ENCODE measurements at places on chromosomes 4 and X. TPM values are rescaled to one million over a fixed set of nuclear protein-coding genes. Genes with fewer than 3 reads are reported as not detected.

DNA sequence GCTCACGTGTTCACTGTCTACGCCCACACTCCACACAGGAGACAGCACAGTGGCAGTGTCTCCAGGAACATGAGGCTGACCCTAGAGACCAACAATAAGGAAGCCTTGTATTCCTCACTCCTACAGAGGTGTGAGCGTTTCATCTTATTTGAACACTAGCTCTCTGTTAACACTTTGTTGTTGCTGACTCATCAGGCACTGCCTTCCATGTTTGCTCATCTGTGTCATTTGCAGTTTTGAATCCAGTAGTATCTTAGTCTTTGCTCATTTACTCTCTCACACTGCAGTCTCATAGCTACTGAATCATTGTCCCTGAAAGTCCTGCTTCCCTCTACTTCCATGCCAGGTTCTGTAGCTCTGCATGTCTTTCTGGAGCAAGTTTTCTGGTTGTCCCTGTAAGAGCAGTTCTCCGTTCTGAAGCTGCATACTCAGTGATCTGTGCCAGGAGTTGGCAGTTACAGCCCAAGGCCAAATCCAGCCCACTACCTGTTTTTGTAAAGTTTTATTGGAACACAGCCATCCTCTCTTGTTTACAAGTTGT, 80.3 kb upstream of the DCLK2 start:
- H3K36me3 ChIP-seq = no peaks in the 10 kb centered on the region
- H3K4me3 ChIP-seq = no peak overlapping the region
- H3K27me3 ChIP-seq = no peaks in the 10 kb centered on the region
- peaks cover 2% of the 10 kb centered on the region for H3K4me1 ChIP-seq
- H3K27ac ChIP-seq = no peak overlapping the region

GRCh38 chr4:36921476-36922216, 322.9 kb upstream of the NWD2 start:
- no peak overlapping the region for H3K27ac ChIP-seq
- no peak for DNase-seq
- H3K4me1 ChIP-seq = no peaks in the 10 kb centered on the region
- H3K36me3 ChIP-seq = no peaks in the 10 kb centered on the region
- H3K27me3 ChIP-seq = no peaks in the 10 kb centered on the region
- H3K4me3 ChIP-seq = no peak overlapping the region

DNA sequence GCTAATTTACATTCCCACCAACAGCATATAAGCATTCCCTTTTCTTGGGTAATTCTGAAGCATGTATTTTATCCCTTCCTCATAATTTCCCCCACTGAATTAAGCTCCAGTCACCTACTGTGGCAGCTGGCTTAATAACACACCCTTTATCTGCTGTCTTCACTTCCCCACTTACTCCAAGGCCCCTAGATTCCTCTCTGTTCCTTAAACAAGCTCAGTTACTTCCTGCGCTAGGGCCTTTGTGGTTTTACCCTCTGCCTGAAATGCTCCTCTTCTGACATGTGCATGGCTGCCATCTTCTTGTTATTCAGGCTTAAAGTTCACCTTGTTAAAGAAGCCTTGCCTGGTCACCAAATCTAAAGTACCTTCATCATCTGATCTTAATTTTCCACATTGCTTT, 47.2 kb upstream of the RPS6KA3 start:
- DNase-seq = no peak
- H3K4me3 ChIP-seq = no peak overlapping the region
- no peaks in the 10 kb centered on the region for H3K36me3 ChIP-seq

The GYPB gene
- 1.8 TPM for total RNA-seq

The TMPRSS11F gene
- not detected for total RNA-seq

DNA sequence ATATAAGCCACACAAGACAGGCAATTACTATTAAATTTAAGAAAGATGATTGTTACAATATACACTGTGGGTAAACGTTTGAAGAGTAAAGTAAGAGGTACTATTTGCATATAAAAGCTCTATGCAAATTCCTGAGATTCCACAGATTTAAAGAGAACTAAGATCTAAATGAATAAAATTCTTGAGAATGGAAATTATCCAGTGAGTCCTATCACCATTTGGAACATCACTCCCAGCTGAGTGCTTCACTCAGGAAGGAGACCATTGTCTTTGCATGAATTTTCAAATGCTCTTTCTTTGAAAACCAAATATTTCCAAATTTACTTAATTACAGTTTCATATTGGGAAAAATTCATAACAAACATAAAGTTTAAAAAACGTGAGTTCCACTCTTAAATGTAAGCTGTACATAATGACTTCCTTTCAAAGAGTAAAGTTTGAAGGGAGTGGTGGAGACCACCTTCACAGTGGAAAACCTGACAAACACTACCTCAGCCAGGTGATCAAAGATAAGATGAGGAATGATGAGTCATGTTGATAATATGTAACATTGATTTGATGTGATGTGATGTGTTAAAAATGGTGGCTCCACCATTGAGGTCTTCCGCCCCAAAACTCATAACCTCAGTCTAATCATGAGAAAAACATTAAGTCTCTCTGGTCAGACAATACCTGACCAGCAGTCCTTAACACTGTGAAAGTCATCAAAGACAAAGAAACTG, 159.9 kb downstream of the BANK1 start:
- DNase-seq = no peak
- H3K4me3 ChIP-seq = no peak overlapping the region
- no peaks in the 10 kb centered on the region for H3K36me3 ChIP-seq
- no peak overlapping the region for H3K27ac ChIP-seq
- H3K27me3 ChIP-seq = no peaks in the 10 kb centered on the region
- no peaks in the 10 kb centered on the region for H3K4me1 ChIP-seq

The FOXR2 gene
- total RNA-seq = not detected

DNA sequence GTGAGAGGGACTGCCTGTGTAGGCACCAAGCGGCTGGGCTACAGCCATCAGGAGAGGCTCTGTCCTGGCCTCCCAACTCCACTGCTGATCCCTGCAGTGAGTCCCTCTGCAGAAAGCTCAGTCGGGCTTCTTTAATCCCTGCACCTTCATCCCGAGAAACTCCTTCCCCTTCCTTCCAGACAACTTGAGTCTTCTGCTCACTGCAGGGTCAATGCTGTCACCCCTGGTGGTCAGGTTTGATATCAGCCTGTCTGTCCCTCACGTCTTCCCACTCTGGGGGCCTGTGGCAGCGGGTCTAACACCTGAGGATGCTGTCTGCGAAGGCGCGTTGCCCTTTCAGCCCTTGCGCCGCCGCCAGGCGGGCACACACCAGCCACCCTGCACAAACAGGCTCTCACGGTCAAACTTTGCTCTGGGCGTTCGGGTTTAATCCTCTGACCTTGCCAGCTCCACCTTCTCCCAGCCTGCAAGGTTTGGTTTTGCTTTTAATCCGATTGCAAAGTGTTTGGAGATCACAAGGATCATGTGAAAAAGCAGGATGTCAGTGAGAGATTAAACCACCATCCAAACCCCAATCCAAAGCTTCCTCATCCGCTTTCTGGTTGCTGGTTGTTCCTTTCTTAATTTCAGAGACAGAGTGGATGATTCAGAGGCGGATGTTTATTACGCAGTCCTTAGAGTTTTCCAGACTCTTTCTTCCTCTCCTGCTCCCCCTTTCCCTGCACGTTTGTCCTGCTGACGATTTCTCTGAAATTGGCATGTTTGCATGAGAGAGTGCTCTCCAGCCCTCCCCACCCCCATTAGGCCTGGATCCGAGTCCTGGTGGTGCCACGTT, 74.8 kb upstream of the SLC34A2 start:
- H3K27me3 ChIP-seq = no peaks in the 10 kb centered on the region
- H3K27ac ChIP-seq = no peak overlapping the region
- no peak overlapping the region for H3K4me3 ChIP-seq
- DNase-seq = peak; percentile 76

- H3K27me3 ChIP-seq = no peaks in the 10 kb centered on the region
- peak; percentile 68 for DNase-seq
- H3K27ac ChIP-seq = no peak overlapping the region
- H3K4me1 ChIP-seq = peaks cover 58% of the 10 kb centered on the region
These were observed 7.3 kb downstream of the RGS12 start for GRCh38 chr4:3299976-3300671.

GRCh38 chrX:154429711-154430110, 1.2 kb downstream of the ATP6AP1 start:
- H3K27me3 ChIP-seq = no peaks in the 10 kb centered on the region
- H3K4me3 ChIP-seq = peak overlapping the region; percentile 76
- H3K36me3 ChIP-seq = peaks cover 31% of the 10 kb centered on the region
- H3K27ac ChIP-seq = peak overlapping the region; percentile 90

DNA sequence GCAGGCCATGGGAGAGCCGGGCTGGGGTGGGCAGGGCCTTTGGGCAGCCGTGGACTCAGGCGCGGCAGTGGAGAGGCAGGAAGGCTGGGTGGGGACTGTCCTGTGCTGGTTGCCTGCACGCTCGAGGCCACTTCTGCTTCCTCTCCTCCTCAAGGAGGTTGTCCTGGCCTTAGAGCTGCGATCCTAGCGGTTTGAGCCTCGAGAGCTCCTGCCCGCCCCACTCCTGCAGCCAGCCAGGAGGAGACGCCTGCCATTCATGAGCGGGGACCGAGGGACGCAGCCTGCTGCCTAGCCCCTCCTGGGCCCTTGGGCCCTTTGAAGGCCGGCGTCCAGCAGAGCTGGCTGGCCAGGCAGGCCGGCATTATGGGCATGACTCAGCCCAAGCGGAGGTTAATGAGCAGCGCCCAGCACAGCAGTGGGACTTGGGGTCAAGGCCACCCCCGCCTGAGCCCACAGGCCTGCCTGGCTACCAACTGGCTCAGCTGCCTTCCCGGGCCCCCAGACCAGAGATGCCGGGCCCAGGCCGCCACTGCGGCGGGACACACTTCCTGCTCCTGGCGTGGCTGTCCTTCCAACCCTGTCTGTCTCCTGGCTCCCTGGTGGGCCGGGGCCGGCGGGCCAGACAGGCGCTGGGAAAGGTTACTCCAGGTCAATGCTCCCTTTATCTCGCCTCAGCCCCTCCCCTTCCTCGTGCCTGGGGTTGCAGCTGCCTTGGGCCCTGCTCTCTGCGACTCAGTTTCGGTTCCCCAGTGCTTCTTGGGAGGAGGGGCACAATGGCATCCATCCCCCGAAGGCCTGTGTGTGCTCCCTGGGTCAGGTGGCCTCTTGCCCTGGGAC, 1.8 kb downstream of the ABCD1 start:
- H3K27me3 ChIP-seq = no peaks in the 10 kb centered on the region
- H3K4me1 ChIP-seq = peaks cover 58% of the 10 kb centered on the region
- DNase-seq = peak; percentile 92
- peak overlapping the region; percentile 72 for H3K4me3 ChIP-seq
- H3K36me3 ChIP-seq = no peaks in the 10 kb centered on the region
- peak overlapping the region; percentile 92 for H3K27ac ChIP-seq

Measured in spleen (tissue), 13 donors.